OCI-M1 (cell line): ENCODE measurements at places on chromosomes 12 and 14.

- DNase-seq: no peak
These were observed 56.7 kb upstream of the LRFN5 start for GRCh38 chr14:41549821-41550607.

- no peak for DNase-seq
These were observed 1004.2 kb upstream of the SEL1L start for GRCh38 chr14:82537831-82538230.

- DNase-seq: peak; percentile 86
These were observed 35.4 kb downstream of the SPTLC2 start for GRCh38 chr14:77580964-77581505.

- no peak for DNase-seq
These were observed 16.1 kb upstream of the KRT80 start for GRCh38 chr12:52207895-52208294.

DNA sequence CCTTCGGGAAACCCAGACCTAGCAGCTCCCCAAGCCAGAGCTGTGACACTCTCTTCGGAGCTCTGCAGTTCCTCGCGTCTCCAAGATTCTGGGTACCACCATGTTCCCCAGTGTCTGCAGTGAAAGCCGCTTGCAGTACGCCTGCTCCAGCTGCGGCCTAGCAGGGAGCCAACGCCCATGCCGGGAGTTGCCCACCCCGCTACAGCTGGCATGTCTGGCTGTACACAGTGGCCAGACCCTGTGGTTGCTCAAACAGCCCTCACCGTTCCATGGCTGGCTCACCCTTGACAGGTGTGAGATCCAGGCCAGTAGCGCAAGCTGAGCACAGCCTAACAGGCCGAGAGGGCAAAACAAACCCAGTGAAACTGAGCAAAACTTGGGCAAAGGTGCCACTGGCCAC lies 503.8 kb upstream of the RPL10L start:
- DNase-seq: no peak

DNA sequence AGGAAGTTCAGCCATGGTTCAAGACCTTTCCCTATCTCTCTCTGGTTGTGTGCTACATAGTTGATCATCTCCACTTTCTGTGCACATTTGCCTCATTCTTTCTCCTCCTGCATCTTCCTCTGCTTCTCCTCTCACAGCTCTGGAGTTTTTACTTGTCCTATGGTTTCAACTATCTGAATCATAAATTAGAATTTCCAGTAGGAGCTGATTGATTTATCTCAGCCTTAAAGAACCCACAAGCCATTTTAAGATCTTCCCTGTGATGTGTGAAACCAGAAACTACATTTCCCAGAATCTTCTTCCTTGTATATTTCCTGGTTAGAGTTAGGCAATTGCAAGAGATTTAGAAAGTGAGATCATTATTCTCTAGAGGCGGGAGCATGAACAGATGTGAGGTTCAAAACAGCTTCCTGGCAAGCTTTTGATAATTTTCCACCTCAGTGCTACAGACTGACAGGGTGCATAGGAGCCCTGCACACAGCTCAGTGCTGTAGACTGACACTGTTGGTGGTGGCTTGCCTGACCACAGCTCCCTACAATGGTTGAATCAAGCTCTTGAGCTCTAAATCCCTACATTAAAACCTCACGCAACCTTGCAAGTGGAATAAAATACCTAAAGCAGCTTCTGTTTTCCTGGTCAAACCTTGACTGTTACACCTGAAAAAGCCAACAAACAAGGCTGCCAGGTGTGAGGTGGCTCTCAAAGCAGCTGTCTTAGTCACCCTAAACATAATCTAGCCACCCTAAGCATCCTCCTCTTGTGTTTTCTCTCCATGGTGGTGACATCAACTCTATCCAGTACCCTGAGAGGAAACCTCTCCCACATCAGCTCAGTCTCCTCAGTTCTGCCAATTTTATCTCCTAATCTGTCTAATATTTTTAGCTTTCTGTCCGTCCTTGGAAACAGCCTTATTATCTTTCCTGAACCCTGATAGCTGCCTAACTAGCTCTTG lies 21.5 kb upstream of the IFNG start:
- DNase-seq: peak; percentile 69

- no peak for DNase-seq
These were observed 1.6 kb downstream of the ACVR1B start for GRCh38 chr12:51953089-51953488.

- DNase-seq: no peak
These were observed 120.9 kb upstream of the HIF1A start for GRCh38 chr14:61574514-61574807.

DNA sequence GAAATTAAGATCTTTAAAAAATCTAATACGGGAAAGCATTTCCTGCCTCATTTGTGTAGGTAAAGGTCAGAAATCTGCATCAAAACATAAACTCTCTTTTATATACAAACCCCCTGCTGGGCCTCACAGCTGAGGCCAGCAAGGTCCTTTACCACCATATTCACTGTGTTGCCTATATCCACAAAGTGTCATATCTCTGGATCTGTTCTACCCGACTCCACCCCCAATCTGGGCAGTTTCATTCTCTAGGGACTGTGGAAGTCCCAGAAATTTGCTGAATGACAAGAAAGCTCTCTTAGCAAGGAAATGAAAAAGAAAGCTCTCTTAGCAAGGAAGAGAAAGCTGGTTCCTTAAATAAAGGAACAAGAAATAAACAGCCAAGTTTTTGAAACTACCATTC lies 301.7 kb downstream of the KCNH5 start:
- DNase-seq: peak; percentile 37

GRCh38 chr12:51900323-51900889 lies 6.9 kb upstream of the ACVRL1 start:
- no peak for DNase-seq

GRCh38 chr12:56222531-56222895 lies 791 bp upstream of the RNF41 start:
- no peak for DNase-seq

- no peak for DNase-seq
These were observed 2.7 kb upstream of the TC2N start for GRCh38 chr14:91870001-91870400.

GRCh38 chr12:102478405-102479098 lies 1.8 kb downstream of the IGF1 start:
- DNase-seq: peak; percentile 71

GRCh38 chr12:63047146-63047545 lies 103.9 kb downstream of the AVPR1A start:
- DNase-seq: no peak

GRCh38 chr12:128120035-128120434 lies 146.9 kb upstream of the TMEM132C start:
- no peak for DNase-seq

GRCh38 chr12:11838403-11838802 lies 188.9 kb downstream of the ETV6 start:
- no peak for DNase-seq

- DNase-seq: no peak
These were observed 29.3 kb upstream of the ZFP36L1 start for GRCh38 chr14:68822132-68822651.

DNA sequence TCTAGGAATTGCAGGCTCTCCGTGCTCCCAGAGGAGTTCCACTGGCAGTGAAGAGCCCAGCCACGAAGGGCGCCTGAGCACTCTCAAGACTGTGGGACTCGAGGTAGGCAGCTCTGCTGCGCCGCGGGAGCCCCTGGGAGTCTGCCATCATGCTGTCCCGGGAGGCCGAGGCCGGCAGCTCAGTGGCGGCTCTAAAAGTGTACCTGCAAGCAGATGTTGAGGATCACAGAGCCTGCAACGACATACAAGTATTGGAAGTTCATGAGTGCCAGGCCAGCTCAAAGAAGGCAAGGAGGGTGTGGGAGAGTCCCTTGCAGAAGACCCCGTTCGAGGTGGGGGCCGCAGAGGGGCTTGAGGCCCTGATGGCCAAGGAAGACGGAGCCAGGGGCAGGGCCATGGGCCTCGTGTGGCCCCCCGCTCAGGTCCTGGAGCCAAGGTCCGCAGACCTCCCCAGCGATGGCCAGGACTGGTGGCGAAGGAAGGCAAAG lies 62.7 kb downstream of the MUCL1 start:
- DNase-seq: no peak

- no peak for DNase-seq
These were observed 11.0 kb downstream of the PSMD9 start for GRCh38 chr12:121899590-121899989.

GRCh38 chr12:105561546-105562198 lies 231.2 kb downstream of the C12orf75 start:
- no peak for DNase-seq

DNA sequence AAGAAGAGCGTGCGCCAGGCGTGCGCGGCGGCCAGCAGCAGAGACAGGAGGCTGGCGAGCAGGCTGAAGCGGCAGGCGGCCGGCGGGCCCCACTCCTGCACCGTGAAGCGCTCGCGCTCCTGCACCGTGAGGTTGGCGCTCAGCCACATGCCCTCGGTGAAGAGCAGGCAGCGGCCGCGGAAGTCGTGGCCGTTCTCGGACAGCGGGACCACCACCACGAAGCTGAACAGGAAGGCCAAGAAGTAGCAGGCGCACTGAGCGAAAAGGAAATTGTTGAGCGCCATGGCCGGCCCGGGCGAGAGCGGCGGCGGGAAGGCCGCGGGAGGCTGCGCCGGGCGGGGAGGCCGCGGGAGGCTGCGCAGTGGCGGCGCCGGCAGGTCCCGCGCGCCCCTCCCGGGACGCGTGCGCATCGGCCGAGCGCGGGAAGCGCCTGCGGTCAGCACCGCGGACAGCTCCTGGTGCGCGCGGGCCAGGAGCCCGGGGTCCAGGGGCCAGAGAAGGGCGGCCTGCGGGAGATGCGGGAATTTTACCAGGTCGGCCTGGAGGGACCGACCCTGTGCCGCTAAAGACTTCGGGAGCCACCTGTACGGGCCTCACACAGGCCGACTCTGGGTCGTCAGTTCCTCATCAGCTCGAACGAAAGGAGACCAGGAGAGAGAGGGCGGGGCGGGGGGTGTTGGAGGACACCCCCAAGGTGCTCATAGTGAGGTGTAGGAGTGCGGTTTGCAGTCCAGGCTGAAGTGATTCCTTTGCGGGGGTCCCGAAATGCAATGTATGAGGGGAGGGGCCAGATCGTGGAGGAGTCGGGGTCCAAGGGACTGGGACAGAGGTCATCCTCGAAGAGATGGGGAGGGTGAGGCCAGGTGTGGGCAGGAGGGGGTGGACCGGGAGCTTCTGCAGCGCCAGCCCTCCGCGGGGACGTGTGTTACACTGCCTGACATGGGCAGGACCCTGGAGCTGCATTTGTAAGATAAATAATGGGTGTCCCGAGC lies at the start of gene TMEM179:
Gene TMEM179 (minus strand): TSS at position 315 of the 992 bp plus-strand sequence. CDS start 31 bp downstream, at position 284.
- DNase-seq: no peak

DNA sequence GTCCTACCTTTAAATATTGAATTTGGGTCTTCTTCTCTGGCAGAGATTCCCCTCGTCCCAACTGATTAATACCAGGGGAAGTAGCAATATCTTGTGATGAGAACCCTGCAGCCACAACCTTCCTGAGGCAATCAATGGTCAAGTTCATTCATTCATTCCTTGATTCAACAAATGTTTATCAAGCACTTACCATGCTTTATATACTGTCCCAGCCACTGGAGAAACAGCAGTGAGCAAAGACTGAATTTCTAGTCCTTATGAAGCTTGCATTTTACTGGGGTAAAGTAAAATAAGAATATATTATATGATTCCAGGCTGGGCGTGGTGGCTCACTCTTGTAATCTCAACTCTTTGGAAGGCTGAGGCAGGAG lies 300 bp upstream of the GIT2 start:
- DNase-seq: no peak

GRCh38 chr12:15037091-15037687 lies 64.3 kb downstream of the PDE6H start:
- DNase-seq: no peak

- no peak for DNase-seq
These were observed 166.4 kb downstream of the STXBP6 start for GRCh38 chr14:24883576-24883975.

- DNase-seq: no peak
These were observed 107.0 kb downstream of the VRK1 start for GRCh38 chr14:96904201-96904600.

- DNase-seq: no peak
These were observed 37.7 kb downstream of the NRDE2 start for GRCh38 chr14:90293766-90294730.

DNA sequence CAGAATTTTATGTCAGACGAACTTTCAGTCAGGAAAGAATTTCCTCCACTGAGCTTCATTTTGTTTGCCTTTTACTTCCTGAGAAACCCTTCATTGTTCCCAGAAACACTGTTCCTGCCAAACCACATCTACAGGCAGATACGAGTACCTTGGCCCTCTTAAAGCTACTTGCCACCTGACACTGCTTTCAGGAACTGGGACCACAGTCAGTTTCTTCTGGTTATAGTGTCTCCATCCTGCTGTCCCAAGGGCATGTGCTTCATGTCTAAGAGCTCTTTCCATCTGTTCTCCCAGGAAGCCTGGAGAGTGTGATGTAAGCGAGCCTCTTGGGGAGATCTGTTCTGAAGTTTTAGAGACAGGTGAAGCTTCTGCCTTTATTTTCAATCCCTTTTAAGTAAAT lies 161.7 kb upstream of the PLEKHA5 start:
- DNase-seq: no peak

- no peak for DNase-seq
These were observed 164.2 kb downstream of the NDUFA12 start for GRCh38 chr12:94839347-94839746.

DNA sequence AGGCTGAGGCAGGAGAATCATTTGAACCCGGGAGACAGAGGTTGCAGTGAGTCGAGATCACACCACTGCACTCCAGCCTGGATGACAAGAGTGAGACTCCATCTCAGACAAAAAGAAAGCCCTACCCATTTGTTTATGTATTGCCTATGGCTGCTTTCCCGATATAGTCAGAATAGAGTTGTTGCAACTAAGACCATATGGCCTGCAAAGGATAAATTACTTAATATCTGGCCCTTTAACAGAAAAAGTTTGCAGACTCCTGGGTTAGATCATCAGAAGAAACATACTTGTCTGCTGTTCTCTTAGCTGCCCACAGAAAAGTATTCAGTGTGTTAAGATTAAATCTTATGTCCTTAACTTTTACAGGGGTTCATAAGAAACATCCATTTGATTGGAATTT lies 122.4 kb upstream of the VASH1 start:
- DNase-seq: no peak

DNA sequence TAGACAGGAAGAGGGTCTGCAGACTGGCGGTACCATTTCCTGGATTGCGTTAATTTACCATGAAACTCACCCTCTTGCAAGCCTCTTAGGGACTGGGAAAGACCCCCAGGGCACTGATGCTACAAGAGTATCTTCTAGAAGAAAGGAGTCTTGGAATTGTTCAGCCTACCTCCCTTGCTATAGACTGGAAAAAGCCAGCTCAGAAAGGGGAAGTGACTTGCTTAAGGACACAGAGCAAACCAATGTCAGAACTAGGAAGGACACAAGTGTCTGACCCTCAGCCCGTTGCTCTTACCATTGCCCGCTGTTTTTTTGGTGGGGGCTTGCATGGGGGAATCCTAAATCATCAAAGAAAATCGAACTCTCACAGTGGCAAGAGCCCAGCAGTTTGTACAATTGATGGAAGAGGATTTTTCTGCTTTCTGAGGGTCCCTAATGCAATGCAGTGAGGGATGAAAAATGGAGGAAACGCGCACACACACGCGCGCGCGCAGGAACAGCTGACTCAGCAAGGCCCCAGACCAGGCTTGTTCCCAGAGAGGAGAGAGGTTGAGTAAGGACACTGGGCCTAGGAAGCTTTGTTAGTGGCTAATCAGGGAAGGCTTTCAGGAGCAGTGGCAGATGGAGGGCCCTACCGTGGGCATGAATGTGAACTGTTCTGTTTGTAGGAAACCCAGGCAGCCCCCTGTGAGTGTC lies 50.9 kb downstream of the RIN3 start:
- DNase-seq: peak; percentile 49
